Stimulated activated CD8-positive, alpha-beta memory T cell treated with anti-CD3 and anti-CD28 coated beads, Interleukin-2, amount 100 ng/mL, for 48 hours (primary cell): ENCODE measurements at places on chromosomes 3 and 15.

DNA sequence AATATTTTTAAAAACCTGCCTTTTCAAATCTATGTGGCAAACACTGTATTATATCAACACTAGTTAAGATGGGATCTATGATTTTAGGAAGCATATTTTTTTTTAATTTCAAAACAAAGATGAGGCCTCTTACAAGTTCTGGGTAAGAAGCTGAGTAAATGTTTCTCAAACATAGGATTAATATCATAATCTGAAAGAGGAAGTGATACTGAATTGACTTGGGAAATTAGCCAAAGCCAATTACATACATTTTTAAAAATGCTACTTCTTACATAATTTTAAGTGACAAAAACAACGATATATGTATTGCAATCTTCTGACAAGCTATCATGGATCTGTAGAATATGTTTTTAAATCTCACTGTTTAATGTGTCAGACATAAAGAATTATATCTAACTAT is 135.1 kb upstream of the UBP1 start:
- DNase-seq: no peak

DNA sequence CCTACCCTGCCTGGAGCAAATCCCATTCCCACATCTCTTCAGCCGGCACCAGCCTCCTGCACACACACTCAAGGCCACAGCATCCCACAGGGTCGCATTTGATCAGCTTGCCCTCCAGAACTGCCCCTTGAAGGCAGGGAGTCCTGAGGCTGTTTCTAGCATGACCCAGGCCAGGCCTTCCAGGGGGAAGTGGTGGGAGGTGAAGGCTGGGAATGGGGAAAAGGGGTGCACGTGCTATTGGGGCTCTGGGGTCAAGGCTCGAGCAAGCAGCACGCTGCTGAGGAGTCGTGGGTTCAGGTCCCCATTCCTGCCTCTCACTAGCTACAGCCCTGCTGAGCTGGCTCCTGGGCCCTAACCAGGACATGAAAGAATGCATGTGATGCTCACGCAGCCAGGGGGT is 24.9 kb downstream of the SEMA7A start:
- no peak for DNase-seq

DNA sequence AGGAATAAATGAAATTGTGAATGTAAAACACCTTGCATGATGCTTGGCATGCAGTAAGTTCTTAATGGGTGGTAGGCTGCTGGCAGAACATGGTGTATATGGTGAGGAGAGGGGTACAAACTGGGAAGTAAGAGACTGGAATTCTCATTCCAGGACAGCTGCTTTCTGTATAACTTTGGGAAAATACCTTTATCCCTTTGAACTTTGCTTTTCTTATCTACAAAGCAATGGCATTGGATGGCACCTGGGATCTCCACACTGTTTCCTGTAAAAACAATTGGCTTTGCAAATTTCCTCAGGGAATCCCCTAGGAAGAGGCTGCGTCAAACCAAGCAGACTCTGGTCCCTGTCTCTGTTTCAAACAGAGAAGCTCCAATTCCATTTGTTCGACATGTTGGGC is 100.7 kb upstream of the SLC4A7 start:
- no peak for DNase-seq

DNA sequence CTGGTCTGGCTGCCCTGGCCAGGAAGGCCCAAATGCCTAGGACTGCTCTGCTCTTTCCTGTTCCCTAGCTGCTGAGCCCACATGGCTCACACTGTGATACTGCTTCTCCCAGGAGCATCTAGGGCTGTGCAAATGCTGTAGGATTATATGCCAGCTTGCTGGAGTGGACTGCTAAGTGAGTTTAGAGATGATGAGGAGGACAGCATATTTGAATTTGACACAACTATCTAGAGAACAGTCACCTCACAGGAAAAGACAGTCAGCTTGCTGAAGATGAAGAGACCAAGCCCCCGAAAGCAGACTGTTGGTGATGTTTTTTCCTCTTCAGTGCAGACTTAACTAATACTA is 39.2 kb downstream of the CLEC3B start:
- no peak for DNase-seq
